Inflammatory macrophage treated with lipopolysaccharide for 4 hours (primary cell): ENCODE measurements at places on chromosomes 1 and 21.

DNA sequence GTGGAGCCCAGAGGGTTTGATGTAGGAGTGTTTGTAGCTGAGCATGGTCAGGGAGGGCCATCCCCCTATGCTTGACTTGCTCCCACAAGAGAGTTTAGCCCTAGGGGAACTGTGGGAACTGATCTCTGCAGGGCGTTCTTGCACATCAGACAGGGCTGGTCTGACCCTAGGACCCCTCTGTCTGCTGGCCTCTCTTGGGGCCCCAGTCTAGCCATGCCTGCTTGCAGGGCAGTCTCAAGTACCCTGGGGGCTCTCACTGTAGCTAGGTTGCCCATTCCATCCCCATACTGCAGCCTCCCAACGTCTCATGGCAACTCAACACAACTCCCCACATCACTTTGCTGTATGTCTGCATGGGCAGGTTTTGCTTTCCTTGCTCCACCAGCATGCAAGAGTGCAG is 1250.7 kb upstream of the B3GALT2 start:
- DNase-seq = no peak

DNA sequence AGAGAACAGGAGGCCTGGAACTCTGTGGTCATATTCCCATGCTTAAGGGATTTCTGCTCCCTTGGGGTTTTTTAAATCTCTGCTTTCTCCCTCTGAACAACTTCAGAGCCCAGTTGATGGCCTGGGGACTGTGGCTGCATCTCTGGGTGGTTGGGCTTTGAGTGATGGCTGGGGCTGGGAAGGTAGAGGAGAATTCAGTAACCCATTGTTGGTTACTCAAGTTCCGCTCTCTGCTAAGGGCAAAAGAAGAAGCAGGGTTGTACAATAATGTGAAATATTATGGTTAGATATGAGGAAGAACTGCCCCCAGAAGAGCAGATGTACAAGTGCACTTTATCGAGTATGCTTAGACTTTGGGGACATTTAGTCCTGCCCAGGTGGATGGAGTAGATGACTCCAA is 72.1 kb upstream of the CNTN2 start:
- peak; percentile 66 for DNase-seq

DNA sequence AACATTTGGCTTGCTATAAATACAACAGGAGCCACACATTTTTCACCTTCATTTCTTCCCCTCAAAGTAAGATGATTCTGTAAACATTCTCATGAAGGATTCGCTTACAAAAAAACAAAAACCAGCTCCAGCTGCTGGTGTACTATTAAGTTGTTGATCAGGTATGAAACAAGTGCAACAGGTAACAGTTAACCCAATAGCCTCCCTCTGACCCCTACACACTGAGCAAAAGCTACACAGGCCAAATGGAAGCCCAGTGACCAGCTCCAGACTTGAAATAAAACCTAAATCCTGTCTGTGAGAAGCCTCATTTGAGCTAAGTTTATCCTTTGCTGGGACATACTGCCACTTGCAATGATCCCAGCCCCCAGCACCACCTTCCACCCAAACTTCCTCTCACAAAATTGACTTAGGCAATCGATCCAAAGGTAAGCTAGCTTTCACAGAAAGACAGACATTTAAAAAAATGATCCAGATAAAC is 991 bp downstream of the TIAM1 start:
- DNase-seq = no peak

- DNase-seq = no peak
These were observed 36.0 kb downstream of the LACTBL1 start for GRCh38 chr1:22936681-22937080.

DNA sequence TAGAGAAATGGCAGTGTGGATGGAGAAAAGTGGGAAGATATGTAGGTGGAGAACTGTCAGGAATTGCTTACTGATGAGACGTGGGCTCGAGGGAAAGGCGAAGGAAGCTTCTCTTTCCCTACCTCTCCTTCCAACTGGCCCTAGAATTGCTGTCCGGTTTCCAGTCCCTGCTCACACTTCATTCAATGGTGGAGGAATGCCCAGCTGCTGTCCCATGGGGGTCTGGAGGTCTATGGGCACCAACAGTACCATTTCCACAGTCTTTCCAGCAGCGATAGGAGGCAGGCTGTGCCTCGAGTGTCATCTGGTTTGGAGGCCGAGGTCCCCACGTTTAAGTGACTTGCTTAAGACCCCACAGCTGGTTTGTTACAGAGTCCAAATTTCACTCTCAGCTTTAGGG is 31.5 kb upstream of the CD1D start:
- DNase-seq = no peak

- no peak for DNase-seq
These were observed 27.4 kb upstream of the PIK3CD start for GRCh38 chr1:9624081-9624480.

GRCh38 chr1:109661391-109661790 is 5.5 kb downstream of the GSTM4 start:
- no peak for DNase-seq

DNA sequence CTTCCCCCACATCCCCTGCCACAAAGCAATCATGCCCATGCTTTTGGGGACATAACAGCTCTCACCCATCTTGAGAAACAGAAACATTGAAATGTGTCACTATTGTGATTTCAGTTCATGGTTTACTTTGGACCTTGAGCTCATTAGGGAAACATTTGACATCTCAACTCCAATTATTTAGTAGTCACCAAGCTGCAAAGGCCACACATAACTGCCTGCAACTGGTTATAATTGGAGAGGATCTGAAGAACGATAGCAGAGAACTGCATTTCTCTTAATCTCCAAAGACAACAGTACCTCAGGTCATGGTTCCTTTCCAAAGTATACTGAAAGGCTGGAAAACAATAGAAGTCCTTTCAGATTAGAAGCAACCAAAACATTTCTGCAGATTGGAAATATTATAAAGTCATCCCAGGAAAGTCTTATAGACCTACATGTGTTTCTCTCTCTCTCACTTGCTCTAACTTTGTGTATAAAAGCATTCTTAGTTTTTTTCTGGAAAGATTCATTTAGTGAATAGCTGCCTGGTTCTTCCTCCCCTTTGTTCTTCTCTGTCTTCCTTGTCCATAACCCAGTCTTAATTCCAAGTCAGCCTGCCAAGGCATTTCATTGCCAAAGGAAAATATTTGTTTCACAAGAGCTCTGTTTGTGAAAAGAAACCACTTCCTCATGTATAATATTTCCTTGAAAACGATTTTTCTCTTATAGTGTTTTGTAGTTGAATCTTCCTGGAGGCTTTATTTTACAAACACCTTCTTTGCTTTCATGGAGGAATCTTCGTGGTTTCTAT is 426.8 kb downstream of the ADGRL2 start:
- DNase-seq = peak; percentile 58

- peak; percentile 81 for DNase-seq
These were observed 53.2 kb upstream of the MRPS6 start for GRCh38 chr21:34020005-34020847.

- no peak for DNase-seq
These were observed 40.1 kb downstream of the CACNA1S start for GRCh38 chr1:201072149-201072548.

- DNase-seq = no peak
These were observed 3.5 kb upstream of the CLEC20A start for GRCh38 chr1:178500091-178500770.

DNA sequence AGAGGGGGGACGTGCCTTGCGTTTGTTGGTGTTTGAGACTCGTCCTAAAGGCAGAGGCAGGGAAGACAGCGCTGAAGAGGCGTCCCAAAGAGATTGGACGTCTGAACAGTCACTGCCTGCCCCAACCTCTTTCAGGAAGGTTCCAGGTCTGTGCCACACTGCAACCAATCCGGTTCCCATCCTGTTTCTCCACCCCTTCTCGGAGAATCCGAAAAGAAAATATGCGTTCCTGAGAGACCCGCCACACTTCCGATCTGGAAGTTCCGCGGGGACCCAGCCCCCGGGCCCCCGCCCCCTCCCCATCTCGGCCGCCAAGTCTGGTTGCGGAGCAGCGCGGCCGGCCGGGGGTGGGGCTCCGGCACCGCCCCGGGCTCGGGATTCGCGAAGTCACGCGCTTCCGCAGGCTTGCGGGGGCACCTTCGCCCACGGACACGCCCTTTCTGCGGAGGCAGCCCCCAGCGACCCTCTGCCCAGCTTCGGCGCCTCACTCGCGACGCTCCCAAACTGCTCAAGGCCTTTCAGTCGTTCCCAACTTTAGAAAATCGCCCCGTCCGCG is 124.5 kb upstream of the DPYD start:
- DNase-seq = peak; percentile 27

DNA sequence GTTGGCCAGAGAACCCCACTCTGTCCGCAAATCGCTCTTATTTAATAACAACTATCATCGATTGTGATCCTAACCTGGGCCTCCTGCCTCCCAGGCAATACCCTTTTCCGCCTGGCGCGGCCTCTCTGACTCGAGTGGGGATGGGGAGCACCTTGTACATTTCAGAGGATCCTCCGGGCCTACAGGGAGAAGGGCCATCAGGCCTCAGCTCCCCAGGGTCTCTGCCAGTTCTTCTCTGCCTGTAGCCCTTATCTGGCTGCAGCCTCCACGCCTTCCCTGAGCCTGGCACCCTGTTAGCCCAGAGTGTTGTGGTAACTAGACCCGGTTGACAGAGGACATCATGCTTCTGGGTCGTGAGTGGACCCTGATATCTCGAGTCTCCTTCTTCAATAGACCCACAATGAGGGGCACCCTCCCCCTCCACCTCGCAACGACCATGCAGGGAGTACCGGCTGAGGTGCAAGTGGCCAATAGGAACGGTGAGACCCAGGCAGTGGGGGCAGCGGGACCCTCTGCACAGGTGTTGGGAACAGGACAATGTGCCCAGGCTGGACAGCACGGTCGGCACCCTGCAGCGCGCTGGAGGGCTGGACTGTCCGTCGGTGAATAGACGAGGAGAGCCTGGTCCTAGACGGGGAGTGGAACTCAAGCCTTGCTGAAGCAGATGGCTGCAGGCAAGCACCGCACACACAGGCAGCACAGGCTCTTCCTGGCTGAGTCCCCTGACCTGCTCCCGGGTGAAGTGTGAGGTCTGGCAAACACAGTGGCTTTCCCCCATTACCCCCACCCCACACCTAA is 7.1 kb upstream of the CRYBG2 start:
- DNase-seq = no peak

DNA sequence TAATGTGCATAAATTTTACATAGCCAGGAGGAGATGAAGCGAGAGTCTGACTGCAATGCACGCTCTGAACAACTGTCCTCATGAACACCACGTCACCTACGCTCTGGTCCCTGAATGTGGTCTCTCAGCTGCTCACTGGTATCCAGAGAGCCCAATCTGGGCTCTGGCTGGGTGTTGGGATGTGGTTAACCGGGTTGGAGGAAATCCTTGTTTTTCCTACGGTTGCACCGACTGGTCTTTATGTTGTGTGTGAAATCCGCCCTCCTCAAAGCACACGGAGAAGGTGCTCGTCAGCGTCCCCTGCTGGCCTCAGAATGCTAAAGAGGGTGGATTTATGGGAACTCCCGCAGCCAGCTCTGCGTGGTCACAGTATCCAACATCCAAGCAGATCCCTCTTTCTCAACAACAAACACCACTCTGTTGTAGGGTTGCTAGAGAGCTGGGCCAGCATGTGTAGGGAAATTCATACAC is 51.8 kb upstream of the FAM89A start:
- DNase-seq = peak; percentile 58

DNA sequence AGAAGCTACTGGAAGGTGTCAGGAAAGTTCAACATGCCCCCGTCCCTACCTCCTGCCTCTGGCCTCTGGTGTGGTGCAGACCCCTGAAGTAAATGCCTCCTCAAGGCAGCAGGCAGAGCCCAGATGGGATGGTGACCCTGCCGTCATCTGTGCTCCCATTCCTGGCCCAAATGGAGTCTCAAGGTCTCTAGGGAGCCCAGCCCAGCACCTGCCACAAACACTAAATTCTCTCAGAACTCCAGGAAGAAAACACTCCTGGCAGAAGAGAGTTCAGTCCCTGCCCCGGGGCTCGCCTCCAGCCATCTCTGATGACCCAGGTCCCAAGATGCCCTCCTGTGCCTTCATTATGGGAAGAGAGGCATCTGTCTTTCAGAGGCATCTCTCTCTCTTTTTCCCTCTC is 261.6 kb upstream of the TMEM51 start:
- DNase-seq = no peak

- DNase-seq = peak; percentile 38
These were observed 675 bp downstream of the MYSM1 start for GRCh38 chr1:58699011-58699762.

DNA sequence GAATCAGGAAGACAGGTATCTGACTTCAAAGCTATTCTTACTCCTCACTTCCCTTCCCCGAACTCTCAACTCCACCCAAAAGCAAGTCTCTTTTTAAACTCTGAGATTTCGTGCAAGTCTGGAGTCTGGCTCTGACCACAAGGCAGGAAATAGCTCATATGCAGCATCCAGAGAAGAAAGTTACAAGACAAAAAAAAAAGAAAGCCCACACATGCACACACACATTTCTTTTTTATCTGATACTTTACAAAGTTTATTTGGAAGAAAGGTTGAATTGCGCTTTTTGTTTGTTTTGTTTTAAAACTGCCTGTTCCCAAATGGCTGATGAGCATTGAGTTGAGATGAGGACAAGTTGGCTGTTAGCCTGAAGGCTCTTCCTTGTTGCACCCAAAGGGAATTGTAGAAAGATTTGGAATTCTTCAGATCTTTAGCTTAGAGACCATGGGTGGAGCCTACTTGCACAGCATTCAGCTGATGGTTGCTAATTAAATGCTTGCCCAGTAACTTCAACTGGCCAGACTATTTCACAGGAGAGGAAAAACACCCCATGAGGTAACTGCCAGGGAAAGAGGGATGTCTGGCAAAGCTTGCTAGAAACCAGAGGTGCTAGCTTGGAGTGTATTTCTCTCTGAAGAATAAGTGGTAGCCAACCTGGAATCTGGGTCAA is 490.3 kb downstream of the TTLL7 start:
- DNase-seq = no peak

GRCh38 chr21:17900990-17901385 is 81.8 kb upstream of the C21orf91 start:
- DNase-seq = no peak

- peak; percentile 80 for DNase-seq
These were observed 68.9 kb downstream of the DMAP1 start for GRCh38 chr1:44281962-44282703.

DNA sequence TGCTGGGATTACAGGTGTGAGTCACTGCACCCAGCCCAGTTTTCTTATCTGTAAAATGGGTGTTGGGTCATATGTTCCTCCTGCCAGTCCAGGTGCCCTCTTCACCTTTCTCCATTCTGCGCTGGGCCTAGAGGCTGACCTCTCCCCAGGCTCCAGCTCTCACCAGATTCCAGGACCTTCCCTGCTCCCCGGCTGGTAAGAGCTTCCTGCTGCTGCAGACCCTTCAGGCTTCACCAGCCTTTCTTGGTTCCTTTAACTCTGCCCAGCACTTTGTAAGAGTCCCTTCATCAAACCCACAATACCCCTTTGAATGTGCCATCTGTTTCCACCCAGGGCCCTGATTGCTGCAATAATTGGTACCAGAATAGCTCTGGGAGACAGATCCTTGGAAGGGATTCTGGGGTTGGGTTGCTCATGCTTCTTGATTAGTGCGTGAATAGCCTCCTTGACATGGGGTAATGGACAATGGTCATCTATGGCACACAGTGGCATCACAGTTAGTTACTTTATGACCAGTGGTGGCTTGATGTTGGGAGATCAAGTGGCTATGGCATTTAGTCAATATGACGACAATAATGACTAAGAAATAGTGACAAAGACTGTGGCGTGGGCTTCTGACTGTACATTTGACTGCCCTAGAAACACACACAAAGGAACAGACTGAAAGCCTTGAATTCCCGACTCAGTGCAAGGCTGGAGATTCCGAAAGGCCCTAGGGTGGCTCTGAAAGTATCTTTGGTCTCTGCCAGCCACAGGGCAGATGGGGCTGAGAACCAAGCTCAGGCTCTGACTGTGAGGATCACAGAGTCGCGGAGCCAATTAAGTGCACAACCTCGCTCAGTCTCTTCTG is 67.3 kb downstream of the SLC9A1 start:
- DNase-seq = peak; percentile 57

GRCh38 chr1:20349971-20350370 is 59.3 kb downstream of the VWA5B1 start:
- DNase-seq = no peak
